ENCODE measurements at places on chromosomes 6 and 20.

DNA sequence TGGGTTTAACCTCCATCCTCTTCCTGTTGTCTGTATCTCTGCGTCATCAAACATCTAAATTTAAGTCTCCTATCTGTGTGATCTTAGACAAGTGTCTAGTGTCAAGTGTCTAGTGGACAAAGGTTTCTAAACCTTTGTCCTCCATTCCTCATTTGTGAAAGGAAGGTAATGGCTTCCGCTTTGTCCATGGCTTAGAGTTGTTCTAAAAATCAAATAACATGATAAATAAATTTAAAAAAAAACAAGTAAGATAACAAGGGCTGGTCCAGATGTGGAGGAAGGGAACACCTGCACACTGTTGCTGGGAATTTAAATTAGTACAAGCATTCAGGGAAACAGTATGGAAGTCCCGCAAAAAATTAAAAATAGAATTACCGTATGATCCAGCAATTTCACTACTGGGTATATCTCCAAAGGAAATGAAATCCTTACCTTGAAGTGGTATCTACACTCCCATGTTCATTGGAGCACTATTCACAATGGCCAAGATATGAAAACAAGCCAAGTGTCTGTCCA is 17.6 kb upstream of the SERPINB1 start:
- DNase-seq = no peak

DNA sequence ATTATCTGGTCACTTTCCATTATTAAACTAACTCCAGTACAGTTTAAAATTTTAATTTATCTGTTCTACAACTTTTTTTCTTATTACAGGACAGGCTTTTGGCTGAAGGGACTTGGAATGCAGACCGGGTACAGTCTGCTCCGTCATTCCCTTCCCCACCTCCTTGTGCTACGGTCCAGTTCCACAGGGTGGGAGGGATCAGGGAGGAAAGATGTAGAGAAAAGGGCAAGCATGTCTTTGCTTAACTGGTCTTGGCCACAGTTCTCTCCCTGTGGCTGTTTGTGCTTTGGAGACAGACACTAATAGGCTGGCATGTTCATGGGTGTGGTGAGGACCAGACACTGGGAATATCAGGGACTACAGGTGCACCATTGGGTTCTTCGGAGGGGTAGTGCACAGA is 12.1 kb upstream of the RGS17 start:
- no peak for DNase-seq

DNA sequence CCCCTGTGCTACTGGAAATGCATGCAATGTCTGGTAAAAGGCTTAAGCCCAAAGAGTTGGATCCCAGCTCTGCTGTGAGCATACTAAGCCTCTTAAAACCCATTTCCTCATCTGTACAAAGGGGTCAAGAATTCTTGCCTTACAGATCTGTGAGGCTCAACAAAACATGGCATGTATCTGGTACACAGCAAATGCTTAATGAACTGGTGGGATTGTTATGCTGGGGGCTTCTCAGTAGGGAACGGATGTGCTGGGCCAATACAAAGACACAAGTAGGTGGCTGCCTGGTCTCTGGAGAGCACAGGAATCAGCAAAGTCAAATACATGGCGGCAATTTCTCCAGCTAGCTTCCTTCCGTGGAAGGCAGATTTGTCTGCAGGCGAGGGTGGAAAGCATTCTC is 62.3 kb downstream of the LAMP5 start:
- no peak for DNase-seq

DNA sequence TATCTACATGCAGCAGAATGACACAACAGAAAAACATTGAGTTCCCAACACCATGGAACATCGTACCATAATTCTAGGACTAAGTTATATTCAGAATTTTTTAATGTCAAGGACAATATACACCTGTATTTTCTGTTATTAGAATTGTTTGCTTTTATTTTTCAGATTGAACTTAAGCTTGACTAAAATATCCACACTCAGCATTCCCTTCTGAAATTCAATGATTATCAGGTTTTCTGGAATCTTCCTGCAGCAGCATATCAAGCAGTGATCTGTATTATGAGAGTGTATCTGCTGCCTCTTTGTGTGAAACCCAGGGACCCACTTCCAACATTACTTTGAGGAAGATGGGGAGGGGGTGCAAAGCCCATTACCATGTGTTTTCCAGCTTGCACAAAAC is 578.6 kb upstream of the JAG1 start:
- no peak for DNase-seq

GRCh38 chr20:10793766-10794165 is 120.0 kb upstream of the JAG1 start:
- peak; percentile 17 for DNase-seq

DNA sequence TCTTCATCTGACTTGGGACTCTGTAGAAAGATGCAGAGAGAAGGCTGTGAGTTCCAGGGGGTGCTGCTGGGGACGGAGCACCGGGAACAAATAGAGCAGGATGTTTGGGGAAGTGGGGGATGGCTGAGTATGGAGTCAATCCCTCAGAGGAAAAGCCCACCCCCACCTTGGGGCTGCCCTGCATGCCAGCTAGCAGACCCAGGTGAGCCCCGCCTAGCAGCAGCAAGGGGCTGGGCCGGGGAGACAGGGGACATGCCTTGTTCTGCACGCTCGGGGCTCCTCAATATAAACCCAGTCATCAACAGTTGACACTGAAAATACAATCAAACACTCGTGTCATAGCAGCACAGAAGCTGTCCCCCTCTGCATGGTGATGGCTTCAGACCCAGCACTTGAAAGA is 74.6 kb downstream of the NINL start:
- no peak for DNase-seq

- no peak for DNase-seq
Measured at GRCh38 chr6:37861452-37861851, 41.9 kb downstream of the ZFAND3 start.

DNA sequence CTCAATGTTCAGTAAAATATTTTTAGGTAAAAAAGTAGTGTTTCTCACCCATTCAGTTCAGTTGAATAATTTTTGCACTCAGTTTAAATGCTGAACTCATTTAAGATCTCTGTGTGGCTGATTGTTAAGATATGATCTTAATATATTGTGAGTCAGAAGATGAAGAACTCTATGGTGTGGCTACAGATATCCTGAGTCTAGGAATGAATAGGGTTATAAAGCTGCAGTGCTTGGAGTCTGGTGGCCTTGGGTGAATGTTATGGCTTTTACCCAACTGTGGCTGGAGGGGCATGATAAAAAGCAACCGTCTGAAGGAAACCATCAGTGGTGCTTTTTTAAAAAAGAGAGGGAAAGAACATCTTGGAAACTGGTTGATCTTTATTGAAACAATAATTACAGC is 65.9 kb downstream of the CCN2 start:
- DNase-seq = no peak

- DNase-seq = no peak
Measured at GRCh38 chr6:34692280-34692679, 4.3 kb downstream of the ILRUN start.

GRCh38 chr6:5174756-5175549 is 85.8 kb downstream of the LYRM4 start:
- DNase-seq = no peak

DNA sequence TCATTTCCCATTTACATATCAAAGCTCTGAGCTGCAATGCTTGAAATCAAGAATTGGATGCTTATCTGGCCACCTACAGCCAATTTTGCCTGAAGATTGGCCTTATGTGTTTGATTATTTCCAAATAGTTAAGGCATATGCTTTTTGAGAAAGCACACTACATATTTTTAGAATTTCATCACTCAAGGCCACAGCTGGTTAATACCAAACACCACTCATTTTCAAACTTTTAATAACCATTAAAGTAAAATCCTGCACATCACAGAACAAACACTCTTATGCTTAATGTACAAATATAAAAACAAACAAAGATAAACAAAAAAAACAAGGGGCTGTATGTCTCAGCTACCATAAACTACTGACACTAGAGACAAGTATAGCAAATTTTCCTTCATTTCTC is 96.9 kb upstream of the HMGCLL1 start:
- no peak for DNase-seq

DNA sequence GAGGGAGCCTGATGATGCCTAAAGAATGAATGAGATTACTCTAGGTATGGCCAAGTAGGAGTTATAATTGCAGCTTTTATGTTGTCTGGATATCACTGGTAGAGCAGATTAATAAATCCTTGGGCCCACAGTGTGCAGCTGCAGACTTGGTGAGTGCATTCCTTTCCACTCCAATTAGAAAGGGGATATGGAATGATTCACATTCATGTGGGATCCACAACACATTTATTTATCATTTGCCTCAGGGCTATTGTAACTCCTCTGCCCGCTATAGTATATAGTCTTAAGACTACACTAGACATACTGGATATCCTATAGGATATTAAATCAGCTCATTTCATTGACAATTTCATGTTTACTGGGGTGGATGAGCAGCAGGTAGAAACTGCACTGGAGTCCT is 11.6 kb upstream of the HLA-G start:
- no peak for DNase-seq

- no peak for DNase-seq
Measured at GRCh38 chr6:43736844-43737243, 33.2 kb upstream of the VEGFA start.

DNA sequence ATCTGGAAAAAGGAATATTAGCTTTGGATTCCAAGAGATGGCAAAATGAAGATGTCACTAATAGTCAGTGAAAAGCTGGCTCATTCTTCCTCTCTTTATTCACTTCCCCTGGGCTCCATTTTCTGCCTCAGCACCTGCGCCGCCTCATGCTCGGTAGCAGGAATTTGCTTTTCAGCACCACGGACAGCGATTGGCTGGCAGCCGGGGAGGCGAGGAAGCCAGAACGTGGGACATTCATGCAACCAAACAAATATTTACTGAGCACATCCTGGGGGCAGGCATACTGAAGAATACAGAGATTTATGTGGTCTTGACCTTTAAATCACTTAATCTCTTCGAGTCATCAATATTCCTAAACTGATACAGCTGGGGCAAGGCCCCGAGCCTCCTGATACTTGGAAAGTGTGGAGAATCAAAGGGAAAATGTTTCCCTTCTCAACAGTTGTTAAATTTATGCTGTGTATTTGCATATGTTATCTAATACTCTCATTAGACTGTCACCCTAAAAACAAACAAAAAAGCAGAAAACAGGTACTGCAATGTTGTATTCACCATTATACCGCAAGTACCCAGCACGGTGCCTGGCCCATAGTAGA is 12.1 kb upstream of the PDYN start:
- no peak for DNase-seq

DNA sequence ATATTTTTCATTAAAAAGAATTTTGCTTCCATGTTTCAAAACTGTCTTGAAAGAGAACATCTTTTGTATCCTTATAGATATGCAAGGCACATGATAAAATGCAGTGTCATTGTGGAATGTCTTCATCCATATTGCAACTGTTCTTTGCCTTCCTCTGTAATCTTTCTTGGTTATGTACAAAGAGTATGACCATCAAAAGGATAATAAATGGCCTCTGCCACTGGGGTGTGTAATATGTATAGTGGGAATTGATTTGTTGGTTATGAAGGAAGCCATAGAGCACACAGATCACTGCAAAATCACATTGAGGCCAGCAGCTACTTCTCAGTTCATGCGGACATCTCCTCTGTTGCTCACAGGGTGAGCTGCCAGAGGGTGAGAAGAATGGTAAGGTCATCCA is 703.5 kb downstream of the TFAP2A start:
- DNase-seq = no peak

GRCh38 chr20:11301699-11302098 is 616.0 kb upstream of the BTBD3 start:
- DNase-seq = no peak

DNA sequence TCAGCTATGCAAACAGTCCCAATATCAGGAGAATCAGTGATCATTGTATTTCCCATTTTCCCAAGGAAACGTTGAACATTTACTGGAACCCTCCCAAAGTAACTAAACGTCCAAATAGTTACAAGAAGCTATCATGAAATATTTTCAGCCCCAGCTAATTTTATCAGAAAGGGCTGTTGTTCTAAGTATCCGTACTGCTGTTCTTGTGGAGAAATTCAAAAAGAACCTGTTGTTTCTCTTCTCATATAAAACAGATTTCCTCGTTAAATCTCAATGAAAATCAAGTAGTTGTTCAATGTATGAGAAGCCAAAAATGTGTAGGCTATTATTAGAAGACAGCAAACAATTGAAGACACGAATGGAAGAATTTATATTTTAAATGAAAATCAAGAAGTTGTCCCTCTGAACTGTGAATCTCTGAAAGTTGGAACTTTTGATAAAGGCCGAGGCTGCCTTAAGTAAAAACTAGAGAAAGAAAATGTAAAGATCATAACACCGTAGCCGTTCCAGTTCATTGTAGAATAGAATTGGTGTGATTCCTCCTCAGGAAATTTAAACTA is 107.7 kb downstream of the HFE start:
- no peak for DNase-seq

- DNase-seq = no peak
Measured at GRCh38 chr6:5333658-5334057, 72.3 kb downstream of the FARS2 start.

DNA sequence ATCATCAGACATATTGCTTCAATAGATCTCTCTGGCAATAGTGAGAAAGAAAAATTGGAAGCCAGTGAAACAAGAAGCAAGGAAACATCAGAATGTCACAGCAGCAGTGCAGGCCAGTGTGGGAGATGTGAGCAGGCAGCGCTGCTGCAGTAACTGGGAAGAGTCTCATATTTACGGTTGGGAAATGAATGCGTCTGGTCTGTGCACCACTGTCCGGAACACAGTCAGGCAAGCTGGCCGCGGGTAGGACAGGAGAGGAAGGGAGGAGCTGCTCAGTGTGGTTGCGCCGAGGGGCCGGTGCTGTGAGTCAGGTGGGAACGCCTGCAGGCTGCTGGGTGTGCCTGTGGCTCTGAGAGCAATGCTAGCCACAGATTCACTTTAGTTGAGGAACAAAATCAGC is 6.4 kb upstream of the PSMG4 start:
- DNase-seq = no peak

GRCh38 chr6:132907914-132908313 is 93.5 kb downstream of the RPS12 start:
- no peak for DNase-seq

- DNase-seq = no peak
Measured at GRCh38 chr20:49635866-49636265, 67.9 kb upstream of the PTGIS start.

DNA sequence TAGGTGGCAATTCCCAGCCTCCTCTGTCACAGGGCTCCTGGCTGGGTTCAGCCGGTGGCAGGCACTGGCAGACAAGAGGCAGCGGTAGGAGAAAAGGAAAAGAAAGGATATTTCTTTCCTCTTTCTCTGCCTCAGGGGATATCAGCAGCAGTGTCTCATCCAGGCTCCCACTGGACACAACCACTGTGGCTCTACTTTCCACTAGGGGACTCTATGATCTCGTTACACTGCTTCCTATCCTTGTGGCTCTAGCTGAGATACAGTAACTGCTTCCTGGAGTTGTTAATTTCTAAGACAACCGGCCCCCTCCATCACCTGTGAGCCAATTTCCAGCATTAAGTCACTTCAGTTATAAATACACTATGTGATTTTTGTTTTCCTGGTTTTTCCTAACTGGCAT is 102.0 kb upstream of the LRFN2 start:
- no peak for DNase-seq

GRCh38 chr6:129368076-129368475 is 341.9 kb downstream of the ARHGAP18 start:
- DNase-seq = no peak

Measured in NCI-H187 (cell line).